Activated CD4-positive, alpha-beta T cell treated with anti-CD3 and anti-CD28 coated beads, Interleukin-2, amount 50 U/mL, for 24 hours (primary cell): ENCODE measurements at places on chromosomes 11 and 22.

GRCh38 chr11:44494785-44495184 is 70.7 kb upstream of the CD82 start:
- DNase-seq: no peak

DNA sequence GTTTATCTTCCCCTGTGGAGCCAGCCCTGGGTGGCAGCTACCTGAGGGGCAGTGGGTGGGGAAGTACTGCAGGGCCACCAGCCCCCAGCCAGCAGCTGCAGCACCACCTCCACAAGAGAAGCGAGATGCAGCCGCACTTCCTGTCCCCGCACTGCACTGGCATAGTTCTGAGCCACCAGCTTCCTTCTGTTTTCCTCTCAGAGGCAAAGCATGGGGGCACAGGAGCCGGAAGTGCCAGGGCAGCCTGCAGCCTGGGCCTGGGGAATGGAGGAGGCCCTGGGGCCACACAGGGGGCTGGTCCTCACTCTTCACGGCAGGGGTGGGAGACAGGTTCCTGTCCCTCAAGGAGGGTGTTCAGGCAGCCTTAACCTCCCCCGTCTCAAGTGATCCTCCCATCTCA is 11.9 kb upstream of the SH3BP1 start:
- DNase-seq: no peak

GRCh38 chr11:46290598-46291309 is 13.3 kb downstream of the CREB3L1 start:
- DNase-seq: no peak

DNA sequence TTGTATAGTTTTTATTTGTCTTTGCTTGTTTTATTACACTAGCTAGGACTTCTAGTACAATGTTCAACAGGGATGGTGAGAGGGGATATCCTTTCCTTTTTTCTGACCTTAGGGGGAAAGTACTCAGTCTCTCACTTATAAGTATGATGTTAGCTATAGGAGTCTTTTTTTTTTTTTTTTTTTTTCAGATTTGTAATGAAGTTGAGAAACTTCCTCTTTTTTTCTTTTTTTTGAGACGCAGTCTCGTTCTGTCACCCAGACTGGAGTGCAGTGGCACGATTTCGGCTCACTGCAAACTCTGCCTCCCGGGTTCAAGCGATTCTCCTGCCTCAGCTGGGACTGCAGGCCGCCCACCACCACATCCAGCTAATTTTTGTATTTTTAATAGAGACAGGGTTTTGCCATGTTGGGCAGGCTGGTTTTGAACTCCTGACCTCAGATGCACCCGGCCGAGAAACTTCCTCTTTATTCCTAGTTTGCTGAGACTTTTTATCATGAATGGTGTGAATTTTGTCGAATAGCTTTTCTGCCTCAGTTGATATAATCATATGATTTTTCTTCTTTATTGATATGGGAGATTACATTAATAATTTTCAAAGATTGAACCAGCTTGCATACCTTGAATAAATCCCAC is 10.9 kb downstream of the TRIM22 start:
- DNase-seq: no peak

DNA sequence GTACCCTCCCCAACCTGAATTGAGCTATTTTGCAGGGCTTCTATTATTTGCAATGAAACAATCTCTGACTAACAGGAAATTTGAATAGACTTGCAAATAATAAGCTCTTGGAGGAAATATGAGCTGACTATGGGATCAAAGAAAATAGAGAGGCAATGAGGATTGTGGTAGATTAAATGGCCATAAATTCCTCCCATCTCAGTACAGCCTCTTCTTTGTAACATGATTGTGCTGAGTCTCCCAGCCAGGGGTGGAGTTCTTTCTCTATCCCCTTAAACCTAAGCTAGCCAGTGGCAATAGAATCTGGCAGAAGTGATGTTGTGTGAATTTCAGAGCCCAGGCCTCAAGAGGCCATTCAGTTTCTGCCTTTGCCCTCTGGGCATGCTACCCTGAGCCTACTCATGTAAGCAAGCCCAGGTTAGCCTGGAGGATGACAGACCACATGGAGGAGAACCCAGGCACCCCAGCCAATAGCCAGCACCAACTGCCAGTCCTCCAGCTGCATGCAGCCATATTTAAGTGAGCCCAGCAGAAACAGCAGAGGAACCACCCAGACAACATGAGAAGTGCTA is 86.8 kb upstream of the TP53I11 start:
- no peak for DNase-seq

DNA sequence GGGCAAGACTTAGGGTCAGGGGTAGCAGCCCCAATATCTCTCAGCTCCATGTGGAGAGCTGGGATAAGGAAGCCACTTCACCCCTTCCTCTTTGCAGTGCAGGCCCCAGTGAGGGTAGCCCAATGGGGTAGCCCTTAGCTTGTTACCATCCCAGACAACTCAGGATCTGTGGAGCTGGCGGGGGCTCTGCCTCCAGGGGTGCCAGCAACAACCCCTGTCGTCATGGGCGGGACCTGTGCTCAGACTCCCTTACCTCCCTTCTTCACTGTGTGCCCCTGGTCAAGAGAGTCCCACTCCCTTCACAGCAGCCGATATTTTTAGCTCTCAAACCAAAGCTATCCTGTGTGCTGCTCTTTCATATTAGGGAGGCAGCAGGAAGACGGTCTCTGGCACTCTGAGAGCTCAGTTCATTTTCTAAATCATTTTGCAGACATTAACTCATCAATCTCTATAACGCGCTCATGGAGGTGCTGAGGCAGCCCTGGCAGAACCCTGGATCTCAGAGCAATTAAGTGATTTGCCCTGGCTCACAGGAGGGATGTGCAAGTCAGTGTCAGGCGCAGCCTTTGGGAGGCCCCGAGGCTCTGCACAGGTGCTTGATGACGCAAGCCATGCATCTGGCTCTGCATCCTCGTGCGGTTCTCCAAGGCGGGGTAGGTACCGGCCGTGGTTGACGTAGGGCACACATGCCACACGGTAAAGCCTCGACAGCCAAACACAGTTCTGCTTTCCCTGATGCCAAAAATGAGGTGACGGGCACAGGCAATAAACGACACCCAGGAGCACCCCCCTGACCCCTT is 357.6 kb downstream of the SHANK2 start:
- DNase-seq: no peak

DNA sequence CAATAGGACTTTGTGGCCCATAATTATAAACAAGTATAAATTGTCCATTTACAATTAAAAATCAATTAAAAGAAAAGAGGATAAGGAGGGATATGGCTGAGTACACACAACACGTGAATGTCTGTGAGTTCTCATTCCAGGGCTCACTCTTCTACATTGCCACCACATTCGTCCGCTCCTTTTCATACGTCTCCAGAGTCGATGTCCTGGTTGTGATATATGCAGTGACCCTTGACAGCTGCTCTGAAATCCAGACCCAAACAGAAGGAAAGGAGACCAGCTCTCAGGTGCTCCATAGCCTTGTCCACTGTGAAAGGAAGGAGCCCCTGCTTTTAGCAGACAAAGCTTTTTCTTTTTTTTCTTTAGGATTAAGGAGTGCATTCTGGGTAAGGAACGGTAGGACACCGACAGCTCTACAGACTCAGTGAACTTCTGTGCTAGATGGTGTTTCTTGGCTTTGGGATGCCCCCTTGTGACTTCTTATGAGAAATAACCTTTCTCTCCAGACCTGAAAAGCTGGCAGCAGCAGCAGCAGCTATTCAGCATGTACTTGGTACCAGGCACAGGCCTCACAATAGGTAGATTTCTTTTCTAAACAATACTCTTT is 19.7 kb upstream of the DNAJB13 start:
- no peak for DNase-seq

- peak; percentile 66 for DNase-seq
Measured at GRCh38 chr11:111565114-111565720, 24.7 kb downstream of the LAYN start.

DNA sequence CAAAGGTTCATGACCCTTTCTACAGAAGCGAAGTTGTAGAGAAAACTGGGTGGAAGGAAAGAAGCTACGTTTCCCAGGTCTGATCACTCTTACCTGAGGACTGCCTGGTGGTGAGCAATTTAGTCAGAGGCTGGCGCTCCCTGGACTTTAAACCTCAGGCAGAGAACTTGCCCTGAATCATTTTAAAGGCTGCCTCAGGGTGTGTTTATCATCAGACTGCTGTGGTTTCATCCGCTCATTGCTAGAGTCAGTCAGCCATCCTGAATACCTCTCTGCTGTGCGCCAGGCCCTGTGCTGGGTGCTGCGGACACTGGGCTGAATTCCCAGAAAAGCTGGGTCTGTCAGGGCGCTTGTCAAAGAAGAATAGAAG is 2.7 kb downstream of the DTX4 start:
- no peak for DNase-seq

DNA sequence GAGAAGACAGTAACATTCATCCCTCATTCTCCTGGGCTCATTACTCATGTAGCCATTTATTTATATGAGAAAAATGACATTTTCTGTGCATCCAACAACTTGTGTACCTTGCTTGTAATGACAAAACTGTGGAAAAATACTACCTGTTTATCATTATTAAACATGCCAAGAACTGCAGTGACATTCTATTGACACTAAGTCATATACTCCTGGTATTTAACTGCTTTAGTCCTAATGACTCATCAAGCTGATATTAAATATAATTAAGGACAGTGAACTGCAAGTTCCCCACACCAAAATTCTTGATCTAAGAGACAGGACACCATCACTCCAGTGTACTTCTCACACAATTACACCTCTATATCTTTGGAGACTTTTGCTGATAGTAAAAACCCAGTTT is 1328.7 kb upstream of the RAG2 start:
- no peak for DNase-seq

- DNase-seq: no peak
Measured at GRCh38 chr11:45347348-45348082, 61.4 kb upstream of the SYT13 start.

- no peak for DNase-seq
Measured at GRCh38 chr22:46854125-46854870, 91.8 kb downstream of the TBC1D22A start.

DNA sequence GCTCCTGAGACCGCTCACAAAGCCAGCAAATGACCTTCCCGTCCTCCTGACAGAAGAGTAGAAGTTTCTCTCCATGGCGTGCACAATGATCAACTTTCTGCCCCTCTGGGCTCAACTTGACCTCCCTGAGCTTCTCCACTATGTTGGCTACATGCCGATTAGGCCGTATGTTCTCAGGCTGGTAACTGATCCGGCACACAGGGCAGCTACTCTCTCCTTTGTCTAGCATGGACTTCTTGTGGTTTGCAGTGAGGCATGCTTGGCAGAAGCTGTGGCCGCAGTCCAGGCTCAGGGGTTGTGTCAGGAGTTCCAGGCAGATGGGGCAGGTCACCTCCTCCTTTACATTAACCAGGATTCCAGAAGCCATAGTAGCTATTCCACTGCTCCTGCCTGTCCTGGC is 5.1 kb downstream of the TRIM5 start:
- DNase-seq: no peak

GRCh38 chr11:44687388-44687787 is 39.4 kb upstream of the TSPAN18 start:
- DNase-seq: no peak

DNA sequence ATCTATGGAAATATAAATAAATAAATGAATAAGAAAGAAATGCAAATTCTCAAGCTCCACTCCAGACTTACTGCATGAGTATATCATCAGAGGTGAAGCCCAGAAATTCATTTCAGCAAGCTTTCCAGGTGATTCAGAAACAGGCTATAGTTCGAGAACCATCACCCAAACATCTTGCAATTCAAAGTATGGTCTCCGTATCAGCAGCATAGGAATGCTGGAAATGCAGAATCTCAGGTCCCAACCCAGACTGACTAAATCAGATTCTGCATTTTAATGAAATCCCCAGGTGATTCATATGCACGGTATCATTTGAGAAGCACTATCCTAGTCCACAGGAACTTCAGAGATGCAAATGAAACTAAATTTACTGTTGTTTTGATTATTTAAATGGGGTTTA is 95.3 kb downstream of the SERGEF start:
- no peak for DNase-seq

GRCh38 chr11:73216465-73216864 is 1.6 kb upstream of the P2RY2 start:
- no peak for DNase-seq

GRCh38 chr11:134417871-134418840 is 6.1 kb upstream of the B3GAT1 start:
- DNase-seq: no peak

GRCh38 chr11:30560206-30561106 is 25.7 kb downstream of the MPPED2 start:
- no peak for DNase-seq

GRCh38 chr11:72446929-72447769 is 12.8 kb upstream of the CLPB start:
- no peak for DNase-seq

DNA sequence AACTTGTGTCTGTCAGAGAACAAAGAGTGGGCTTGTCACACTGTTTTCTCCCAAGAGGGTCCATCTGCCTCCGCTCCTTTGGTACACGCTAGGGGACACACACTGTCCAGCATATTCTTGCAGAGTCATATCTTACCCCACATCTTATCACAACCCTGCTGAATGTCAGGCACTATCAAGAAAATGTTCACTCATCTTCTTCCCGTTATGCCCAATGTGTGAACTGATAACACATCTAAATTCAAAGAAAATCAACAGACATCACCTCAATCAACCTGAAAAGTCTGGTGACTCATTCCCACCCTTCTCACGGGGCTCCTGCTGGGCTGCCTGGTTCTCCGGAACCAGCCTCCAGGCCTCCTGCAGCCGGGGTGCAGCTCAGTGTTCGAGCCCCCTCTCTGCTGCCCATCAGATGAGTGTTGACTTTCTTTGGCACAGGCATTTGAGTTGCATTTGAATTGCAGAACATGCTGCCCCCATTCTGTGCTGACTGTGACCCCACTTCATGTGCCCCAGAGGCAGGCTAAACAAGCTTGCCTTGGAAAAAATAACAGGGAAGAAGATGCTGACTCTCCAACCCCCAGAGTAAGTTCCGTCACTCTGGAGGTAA is 19.4 kb downstream of the GRAP2 start:
- no peak for DNase-seq

GRCh38 chr11:45176996-45177395 is 30.6 kb downstream of the PRDM11 start:
- DNase-seq: no peak

DNA sequence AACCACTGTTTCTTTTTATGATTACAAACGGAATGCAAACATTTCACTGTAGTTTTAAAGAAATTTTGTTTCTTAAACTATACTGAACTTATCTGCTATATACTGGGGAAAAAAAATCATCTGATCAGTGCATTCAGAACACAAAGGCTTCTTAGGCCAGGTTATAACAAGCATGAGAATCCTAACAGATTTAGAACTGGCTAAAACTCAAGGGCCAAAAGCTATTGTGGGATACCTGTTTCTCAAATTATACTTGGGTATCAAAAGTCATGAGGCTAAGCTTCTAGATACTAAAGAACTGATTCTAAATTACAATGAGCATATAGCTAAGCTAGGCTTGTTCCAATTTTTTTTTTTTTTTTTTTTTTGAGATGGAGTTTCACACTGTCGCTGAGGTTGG is 29.7 kb upstream of the CHRNA10 start:
- DNase-seq: no peak

- DNase-seq: no peak
Measured at GRCh38 chr22:43092085-43092484, 2.9 kb upstream of the TTLL1 start.
